Stimulated activated naive CD8-positive, alpha-beta T cell treated with anti-CD3 and anti-CD28 coated beads, Interleukin-15, amount 100 ng/mL, for 72 hours (primary cell): ENCODE measurements at places on chromosomes 6 and 20.

DNA sequence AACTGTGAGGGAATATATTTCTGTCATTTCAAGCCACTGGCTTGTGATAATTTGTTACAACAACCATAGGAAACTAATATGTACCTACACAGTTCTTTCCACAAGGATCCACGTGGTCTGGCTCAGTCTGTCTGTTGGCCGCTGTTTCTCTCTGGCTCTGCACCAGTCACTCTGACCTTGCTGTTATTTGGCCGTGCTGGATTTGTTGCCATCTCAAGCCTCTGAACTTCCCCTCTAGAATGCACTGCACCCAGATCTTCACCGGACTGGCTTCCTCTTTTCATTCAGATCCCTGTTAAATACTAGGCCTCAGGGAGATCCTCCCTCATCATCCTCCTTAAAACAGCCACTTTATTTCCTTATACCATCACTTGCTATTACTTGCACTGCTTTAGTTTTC lies 446.8 kb downstream of the TFAP2B start:
- no peak for DNase-seq

- DNase-seq: no peak
Observed at GRCh38 chr20:58538752-58539151, 23.6 kb upstream of the APCDD1L start.

DNA sequence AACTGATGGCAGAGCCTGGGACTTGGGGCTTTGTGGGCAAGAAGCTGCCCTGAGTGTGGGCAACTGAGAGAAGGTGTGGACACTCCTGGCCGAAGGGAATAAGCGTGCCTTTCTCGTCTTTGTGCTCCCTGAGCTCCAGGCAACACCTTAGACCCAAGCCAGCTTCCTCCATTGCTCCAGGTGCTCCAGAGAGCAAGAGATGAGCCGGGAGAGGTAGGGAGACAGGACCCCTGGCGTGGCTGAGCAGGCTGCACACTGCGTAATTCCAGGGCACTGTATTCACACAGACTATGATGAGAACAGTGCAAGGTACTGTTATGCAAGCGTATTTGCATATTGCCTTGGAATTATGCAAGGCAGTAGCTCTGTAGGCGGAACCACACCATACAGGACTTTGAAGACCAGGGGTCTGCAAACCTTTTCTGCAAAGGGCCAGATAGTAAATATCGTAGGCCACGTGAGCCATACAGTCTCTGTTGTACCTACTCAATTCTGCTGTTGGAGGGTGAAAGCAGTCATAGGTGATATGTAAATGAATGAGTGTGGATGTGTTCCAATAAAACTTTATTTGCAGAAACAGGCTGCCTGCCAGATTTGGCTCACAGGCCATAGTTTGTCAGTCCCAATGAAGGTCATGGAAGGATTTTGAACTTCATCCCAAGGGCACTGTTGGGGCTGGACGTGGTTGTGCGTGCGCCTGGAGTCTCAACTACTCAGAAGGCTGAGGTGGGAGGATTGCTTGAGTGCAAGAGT lies 42.1 kb upstream of the FAM83D start:
- no peak for DNase-seq

GRCh38 chr20:50594591-50595432 lies 84.6 kb downstream of the PTPN1 start:
- no peak for DNase-seq
